ENCODE measurements at places on chromosomes 6 and 20.

GRCh38 chr20:38249536-38250310 is 10.8 kb downstream of the KIAA1755 start:
- DNase-seq, result no peak

DNA sequence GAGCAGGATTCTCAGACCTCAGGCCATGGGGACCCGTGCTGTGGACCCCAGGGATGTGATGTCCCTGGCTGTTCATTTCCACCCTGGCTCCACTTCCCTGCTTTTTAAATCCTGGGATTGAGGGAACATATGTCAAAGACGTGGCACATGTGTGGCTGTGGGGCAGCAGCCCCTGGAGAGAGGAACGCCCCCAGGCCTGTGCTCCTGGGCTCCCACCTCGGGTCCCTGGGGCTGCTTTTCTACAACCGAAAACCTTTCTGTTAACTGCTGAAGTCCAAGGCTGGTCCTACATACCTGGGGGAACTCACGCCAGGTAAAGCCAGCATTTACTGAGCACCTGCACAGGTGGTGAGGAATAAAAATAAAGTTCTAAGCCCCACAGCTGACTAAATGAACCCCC is 102.3 kb upstream of the FRMD1 start:
- no peak for DNase-seq

- no peak for DNase-seq
Observed at GRCh38 chr6:105628156-105628860, 225.4 kb upstream of the PREP start.

GRCh38 chr6:155228546-155229166 is 35.2 kb upstream of the CLDN20 start:
- DNase-seq, result no peak

All from erythroblast (primary cell).